ENCODE measurements at places on chromosomes 11 and 22.

GRCh38 chr11:72724021-72724551, 28.1 kb downstream of the ARAP1 start:
- DNase-seq, result no peak

DNA sequence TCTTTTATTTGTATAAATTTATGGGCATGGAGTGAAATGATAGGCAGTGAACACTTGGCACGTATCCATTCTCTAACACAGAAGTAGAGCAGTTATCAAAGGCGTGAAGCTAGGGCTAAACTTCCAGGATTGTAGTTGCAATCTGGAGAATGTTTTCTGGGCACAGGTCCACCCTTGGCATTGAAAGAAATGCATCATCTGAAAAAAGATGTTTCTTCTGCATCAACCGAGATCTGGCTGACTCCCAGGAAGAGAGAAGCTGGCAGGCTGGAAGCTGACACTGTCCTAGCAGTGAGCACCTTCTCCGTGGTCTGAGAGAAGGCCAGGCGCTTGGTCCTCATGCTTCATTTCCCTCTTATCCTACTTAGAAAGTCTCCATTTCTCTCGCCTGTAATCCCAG, 600.0 kb downstream of the BRD1 start:
- no peak for DNase-seq

DNA sequence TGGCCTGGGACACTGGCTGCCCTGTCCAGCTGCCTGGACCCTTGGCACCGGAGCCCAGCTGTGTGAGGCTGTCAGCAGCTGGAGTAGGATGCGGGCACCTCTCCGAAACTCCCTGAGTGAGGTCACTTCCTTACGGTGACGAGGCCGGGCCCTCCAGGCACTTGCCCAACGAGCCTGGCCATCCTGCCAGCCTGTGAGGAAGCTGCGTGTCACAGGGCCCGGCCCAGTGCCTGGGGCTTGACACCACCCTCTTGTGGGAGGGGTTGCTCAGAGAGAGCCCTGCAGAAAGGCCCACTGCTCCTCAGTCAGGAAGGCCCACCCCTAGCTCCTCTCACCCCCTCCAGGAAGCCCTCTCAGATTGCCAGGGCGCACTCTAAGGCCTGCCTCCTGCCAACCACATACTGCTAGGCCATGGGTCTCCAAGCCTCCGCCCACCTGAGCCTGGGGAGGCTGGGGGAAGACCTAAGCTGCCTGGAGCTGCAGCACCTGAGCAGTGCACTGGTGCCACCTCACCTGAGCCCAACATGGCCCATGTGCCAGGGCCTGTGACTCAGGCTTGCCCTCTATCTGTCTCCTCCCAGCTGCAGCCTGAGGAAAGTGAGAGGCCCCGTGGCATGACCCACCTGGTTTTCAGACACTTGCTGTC, 4.3 kb upstream of the PHLDA2 start:
- peak; percentile 67 for DNase-seq

DNA sequence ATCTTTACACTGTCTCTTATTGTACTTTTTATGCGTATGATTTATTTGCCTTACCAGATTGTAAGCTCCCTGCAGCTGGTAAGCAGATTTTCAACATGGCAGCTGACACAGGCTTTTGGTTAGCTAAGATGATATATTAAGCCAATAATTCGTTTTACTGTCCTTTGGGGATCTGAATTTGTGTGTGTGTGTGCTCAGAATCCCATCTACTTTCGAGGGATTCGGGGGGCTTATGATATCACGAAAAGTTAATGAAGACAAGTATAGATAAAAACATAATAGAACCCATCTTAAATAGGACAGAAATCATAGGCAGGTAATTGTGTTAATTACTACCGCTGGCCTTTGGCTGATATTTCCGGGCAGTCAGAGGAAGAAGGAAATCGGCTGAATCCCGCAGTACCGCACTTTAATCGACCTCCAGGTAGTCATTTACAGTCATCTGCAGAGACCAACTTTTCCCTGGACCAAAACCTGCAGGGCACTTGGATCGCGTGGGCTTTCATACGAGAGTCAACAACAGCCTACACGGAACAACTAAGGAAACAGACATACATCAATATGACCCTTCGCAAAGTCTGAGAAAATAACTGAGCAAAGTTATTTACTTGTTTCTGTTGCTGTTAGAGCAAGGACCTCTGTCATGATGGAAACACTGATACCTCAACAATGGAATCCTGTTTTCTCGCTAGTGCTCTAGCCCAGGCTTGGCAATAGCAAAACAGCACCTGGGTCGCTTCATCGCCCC, 802 bp downstream of the KBTBD3 start:
- no peak for DNase-seq

- DNase-seq, result no peak
Measured at GRCh38 chr11:116648247-116649174, 124.3 kb downstream of the BUD13 start.

- DNase-seq, result no peak
Measured at GRCh38 chr11:130798280-130798679, 118.0 kb downstream of the SNX19 start.

GRCh38 chr11:227824-228379, 8.2 kb downstream of the SIRT3 start:
- DNase-seq, result no peak

DNA sequence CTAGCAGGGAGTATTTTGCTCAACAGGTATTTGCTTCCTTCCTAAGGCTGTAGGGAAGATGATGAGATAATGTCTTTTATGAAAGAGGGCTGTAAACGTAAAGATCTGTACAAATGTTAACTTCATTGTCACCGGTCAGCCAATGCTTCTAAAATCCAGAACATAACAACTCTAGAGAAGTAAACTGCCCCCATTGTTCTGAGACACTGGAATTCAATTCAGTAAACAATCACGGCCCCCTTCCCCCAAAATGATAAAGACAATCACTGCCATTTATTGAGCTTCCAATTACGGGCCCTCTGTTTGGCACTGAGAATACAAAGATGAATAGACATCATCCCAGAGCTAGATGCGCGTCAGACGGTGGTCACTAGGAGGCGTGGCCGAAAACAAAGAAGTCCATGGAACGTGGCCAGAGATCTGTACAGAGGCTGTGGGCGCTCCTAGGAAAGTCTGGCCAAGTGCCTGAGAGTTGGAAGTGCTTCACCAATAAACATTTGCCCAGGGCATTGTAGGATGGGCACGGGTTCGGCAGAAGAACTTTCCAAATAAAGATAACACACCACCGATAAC, 576 bp downstream of the TMEM258 start:
- DNase-seq, result peak; percentile 48

All from stimulated activated CD4-positive, alpha-beta T cell treated with anti-CD3 and anti-CD28 coated beads, Interleukin-1b, Interleukin-23, amount 100 ng/mL, for 48 hours (primary cell).